NCI-H2171 treated with DMSO at 0.1 percent for 48 hours (cell line): ENCODE measurements at places on chromosomes 12 and 14.
A peak's percentile ranks its signal among the peaks of the same experiment; 100 is the strongest.

GRCh38 chr14:31071151-31071550, 45.0 kb upstream of the STRN3 start:
- DNase-seq = no peak

DNA sequence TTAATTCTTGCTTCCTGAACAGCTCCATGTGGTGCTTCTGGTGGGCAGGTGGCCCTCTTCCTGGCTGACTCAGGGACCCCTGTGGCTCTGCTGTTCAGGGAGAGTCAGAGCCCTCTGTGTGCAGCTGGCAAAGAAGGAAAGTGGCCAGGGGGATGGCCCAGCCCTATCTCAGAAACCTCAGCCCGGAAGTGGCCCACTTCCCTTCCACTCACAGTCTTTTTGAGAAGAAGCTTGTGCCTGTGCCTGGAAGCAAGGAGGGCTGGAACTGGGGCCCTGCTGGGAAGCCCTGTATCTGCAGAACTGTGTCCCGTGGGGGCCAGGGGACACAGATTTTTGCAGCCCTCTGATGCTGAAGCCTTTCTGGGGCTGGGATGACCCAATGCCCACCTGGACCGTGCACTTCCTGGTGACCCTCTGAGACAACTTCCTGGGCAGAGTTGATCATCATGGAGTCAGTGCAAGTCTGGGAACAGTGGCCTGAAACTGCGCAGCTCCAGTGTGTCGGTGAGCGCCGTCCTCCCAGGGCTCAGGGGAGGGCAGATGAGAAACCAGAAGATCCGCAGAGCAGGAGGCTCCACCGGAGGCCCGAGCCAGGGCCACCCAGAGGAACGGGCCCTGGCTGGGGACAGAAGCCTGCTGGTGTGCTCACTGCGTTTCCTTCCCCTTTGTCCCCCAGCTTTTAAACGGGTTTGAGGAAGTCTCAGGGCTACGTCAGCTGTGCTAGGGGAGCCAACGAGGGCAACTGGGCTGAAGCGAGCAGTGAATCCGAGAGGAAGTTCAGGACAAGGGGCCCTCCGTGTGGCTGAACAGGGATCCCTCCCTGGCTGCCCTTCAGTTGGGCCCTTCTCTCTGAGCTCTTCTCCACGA, 217.4 kb upstream of the RTL1 start:
- peak; percentile 5 for DNase-seq

DNA sequence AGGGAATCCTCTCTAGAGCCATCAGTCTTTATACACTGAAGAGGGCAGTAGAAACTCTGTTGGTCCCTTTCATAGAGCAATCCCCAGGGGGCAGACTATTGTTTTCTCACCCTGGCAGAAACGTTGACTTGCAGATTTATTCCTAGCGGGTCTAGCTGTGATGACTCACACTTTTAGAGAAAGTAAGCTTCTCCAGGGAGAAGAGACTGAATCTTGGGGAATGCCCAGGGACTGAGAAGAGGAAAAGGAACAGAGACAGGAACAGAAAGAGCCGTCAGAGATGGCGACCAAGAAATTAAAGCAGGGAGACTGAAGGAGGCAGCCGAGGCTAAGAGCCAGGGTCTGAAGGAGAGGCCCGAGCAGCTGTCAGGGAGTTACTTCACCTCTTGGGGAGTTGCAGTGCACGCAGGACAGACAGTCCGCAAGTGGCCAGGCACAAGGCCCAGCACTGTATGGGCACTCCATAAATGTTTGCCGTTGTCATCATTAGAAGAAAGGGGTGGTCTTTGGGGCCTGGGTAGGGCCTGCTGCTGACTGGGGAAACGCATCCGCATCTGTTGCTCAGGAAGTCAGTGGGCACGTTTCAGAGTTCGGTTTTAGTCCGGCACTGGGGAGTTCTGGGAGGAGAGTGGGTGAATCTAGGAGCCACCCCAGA, 13.0 kb downstream of the PLEKHG6 start:
- peak; percentile 83 for DNase-seq

GRCh38 chr14:68932686-68933085, 46.4 kb downstream of the ACTN1 start:
- no peak for DNase-seq

- no peak for DNase-seq
Measured at GRCh38 chr14:52063052-52063462, 5.8 kb downstream of the NID2 start.
